ENCODE measurements at places on chromosomes 2 and 18.

DNA sequence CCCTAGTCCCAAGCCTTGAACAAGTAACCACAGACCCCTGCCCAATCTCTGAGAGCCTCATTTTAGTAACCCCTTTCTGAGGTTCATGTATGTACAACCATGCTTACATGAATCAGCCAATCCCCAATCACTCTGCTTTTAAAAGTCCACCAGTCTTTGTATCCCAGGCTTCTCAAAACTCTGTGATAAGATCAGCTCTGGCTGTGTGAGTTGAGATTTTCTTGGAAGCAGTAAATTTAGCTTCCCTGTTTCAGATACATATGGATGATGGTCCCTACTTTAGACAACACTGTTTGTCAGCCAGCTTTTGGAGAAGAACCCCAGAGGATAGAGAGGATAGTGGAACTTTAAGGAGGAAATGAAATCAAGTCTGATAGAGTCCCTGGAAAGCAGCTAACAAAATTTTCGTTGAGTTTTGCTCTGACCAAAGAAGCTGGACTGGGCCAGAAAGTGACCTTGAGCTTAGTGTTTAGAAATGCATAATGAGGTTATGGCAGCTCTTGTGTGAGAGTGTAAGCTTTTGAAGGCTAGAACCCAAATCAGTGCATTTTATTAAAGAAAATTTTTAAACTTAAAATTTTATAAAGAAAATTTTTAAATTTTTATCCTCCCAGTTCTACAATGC is 3.7 kb downstream of the ADNP2 start:
- DNase-seq, result no peak

DNA sequence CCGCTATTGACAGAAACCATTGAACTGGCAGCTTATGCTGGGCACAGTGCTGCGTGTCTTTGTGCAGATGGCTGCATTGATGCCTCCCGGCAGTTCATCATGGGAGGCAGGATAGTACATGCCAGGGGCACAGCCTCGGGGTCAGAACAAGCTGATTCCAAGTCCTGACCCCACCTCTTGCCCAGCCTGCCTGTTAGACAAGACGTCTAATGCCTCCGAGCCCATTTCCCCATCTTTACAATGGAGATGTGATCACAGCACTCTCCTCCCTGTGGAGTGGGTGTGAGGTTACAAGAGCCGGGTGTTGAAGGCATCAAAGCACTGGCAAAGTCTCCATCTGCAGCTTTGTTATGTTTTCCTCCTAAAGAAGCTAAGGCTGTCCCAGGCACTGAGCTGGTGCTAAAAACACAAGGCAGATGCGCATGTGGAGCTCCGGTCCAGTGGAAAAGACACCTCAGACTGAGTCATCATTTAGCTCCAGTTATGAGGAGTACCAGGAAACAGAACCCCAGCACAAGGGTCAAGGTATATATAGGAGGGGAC is 125.7 kb upstream of the EPAS1 start:
- DNase-seq, result no peak

DNA sequence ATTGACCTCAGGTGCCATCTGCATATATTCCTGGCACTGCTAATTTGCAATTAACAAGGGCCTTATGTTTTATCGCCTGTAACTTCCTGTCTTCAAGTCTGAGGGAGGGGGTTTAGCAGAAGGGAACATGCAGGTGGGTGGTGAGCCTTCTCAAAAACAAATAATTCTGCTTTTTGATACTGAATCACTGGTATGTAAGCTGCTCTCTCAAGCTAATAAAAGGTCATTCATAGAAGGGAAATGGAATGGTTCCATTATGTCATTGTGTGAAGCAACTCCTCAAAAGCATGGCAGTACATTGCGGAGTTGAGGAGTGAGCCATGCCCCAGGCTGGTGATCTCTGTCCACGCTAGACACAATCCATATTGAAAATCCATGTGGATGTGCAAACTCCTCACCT is 414.8 kb upstream of the ID2 start:
- no peak for DNase-seq

GRCh38 chr2:126518196-126518595 is 137.8 kb upstream of the GYPC start:
- no peak for DNase-seq

DNA sequence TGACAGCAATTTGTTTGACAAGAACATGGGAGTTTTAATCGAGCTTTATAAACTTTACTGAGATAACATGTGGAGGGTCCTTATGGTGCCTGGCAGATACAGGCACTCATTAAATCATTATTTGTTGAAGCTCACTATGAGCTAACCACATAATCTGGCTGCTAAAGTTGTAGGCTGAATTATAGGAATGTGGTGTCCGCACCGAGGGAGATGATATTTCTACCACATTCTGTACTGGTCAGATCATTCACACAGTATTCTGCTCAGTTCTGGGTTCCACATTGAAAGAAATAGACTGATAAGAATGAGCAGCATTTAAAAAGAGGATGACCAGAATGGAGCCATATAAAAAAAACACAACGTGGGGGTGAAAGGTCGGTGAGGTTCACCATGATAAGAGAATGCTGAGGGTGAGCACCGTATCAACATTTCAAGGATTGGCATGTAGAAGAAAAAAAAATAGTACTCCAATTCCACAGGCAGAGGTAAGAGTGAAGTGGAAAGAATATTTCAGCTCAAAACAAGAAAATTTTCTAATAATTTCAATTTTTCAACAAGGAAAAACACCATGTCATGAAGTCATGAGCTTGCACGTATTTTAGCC is 54.4 kb downstream of the TMEFF2 start:
- DNase-seq, result no peak

DNA sequence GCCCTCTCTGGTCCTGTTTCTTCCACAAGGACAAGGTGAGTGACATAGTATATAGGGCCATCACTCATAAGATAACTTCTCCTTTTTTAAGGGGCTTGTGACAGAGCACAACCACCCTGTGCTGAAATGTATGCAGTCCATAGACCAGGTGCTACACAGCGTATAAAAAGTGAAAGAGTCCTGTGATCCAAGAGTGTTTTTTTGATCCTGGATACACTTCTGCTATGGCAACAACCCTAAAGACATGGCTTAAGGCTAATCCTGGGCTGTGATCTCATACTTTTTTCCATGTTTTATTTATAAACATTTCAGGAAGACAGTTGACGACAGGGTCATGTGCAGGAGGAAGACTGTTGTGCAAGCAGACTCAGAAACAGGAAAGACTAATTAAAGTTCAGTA is 400.5 kb upstream of the TCF4 start:
- no peak for DNase-seq

DNA sequence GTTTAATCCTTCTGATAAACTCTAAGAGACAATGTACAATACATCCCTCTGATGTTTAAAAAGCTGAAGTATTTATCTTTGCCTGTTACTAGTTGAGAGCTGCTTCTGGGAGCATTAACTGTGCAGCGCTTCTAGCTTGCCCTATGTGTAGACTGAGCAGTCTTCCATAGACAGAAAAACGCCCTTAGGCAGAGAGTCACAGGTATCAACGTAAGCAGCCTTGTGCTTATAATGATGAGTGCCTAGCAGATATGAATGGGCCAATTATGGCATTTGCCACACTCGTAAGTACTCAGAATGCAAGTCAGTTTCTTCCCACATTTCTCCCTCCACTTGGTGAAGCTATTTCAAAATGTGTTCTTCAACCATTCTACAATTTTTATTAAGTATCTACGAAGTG is 731.1 kb upstream of the SLC8A1 start:
- DNase-seq, result no peak

GRCh38 chr2:219416938-219417337 is 1.2 kb upstream of the DES start:
- DNase-seq, result no peak
